ENCODE measurements at places on chromosomes 1 and 21.

DNA sequence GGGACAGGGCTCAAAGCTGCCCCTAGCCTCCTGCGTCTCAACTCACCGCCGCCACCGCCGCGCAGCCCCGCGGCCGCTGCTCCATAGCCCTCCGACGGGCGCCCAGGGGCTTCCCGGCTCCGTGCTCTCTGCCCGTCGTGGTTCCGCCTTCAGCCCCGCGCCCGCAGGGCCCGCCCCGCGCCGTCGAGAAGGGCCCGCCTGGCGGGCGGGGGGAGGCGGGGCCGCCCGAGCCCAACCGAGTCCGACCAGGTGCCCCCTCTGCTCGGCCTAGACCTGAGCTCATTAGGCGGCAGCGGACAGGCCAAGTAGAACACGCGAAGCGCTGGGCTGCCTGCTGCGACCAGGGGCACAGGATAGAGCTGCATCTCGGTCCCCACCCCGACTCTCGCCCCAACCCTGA lies at the start of gene TNFRSF25:
TSS of gene TNFRSF25 (minus strand) at position 151 of the 400 bp plus-strand sequence. CDS start at position 85, 66 bp downstream.
- no peak for DNase-seq

DNA sequence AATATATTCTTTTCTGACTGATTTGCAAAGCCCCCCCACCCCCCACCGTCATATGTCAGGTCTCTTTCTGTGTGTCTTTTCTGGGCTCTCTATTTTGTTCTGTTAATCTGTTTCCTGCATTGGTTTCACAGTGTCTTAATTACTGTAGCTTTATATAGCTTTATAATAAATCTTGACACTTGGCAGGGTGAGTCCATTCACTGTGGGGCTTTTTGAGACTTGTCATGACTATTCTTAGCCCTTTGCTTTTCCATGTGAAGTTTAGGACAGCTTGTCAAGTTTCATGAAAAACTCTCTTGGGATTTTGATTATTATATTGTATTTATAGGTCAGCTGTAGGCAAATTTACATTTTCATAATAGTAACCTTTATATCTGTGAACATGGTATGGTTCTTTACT lies 50.4 kb downstream of the MIGA1 start:
- no peak for DNase-seq

DNA sequence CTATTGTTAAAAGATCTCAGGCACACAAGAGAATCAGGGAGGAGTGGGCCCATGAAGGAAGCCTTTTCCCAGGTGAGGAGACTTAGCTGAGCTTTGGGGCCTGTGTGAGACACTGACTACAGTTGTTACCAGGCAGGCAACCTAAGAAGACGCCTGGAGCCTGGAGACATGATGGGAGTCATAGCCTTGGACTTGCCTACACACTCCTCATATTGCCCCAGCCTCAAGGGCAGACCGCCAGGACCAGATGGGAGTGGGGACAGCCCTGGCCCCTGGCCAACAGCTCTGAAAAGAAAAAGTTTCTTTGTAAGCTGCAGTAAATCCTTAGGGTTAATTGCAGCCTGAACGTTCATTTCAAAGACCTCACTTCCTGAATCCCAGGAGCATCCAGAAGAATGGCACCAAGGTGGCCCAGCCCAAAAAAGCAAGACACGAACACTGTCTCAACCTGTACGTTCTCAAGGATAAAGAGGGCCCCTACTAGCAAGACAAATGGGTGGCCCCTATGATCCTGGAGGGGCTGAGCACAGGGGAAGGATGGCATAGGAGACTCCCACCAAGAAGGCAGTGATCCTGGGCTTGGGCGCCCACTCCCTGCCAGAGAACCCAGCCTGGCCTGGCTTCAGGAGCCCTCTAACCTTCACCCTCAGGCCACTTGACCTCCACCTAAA lies 33.2 kb upstream of the BTG2 start:
- DNase-seq, result no peak

- DNase-seq, result no peak
Observed at GRCh38 chr1:60875138-60875537, 207.2 kb upstream of the NFIA start.

DNA sequence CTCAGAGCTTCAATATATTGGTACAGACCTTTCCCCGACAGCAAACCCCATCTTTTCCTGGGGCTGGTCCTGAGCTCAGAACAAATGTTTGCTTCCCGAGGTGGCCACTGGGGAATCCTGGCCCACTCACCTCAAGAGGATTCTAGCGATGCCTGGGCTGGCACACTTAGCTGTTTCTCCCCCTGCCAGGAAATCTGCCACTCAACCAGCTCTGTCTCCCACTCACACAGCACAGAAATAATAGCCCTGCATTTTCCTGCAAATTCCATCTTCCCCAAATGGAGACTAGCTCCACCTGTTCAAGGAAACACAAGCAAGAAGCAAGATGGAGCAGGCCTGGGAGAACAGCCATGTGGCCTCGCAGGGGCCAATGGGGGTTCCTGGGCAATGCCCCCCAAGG lies 21.1 kb downstream of the KCNN3 start:
- DNase-seq, result no peak

DNA sequence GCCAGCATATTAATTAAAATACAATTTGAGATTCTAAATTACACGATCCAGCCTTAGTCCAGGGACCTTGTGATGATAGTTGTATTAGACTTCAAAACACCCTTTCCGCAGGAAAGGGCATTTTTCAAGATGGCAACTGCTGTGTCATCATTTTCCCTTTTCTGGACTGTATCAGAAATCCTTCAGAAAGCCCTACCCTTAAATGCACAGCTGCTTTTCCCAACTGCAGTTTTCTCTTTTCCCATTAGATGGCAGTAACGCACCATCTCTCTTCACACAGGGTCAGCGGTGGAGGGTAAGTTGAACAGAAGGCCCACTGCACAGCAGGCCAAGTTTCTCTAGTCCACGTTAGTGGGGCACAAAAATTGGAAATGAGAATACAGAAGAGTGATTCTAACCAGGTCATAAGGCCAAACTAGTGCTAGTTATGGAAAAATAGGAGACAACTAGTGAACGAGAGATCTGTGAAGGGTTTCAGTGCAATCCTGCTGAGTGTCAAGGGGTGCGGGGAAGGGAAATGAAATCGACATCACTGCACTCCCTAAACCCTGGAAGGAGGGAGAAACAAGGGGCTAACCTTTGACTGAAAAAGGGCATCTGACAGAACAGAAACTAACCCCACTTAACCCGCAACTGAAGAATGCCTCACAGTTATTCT lies 22.1 kb upstream of the TDRD10 start:
- peak; percentile 76 for DNase-seq

- no peak for DNase-seq
Observed at GRCh38 chr1:89087241-89087640, 22.2 kb upstream of the GBP1 start.

DNA sequence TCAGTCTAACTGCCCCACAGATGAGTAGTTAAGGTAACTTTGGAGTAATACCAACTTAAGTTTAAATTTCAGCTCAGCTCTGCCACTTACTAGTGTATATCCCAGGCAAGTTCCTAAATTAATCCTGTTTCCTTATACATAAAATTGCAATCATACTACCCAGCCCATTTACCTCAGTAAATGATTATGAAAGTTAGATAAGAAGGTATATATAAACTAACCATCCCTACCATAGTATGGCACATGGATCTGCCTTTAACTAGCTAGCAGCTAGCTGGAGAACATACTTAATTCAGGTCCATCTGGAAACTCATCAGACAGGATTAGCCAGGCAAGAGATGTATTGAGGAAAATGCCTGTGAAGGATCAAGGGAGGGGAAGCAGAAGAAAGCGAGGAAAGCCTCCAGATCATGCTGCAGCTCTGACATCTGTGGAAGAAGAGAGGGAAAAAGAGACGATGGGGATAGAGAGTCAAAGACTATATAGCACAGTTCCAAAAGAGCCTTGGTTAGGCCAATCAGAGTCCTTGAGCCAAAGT lies 8.0 kb upstream of the JAK1 start:
- no peak for DNase-seq

GRCh38 chr1:239814306-239814881 lies 277.3 kb upstream of the FMN2 start:
- peak; percentile 75 for DNase-seq

DNA sequence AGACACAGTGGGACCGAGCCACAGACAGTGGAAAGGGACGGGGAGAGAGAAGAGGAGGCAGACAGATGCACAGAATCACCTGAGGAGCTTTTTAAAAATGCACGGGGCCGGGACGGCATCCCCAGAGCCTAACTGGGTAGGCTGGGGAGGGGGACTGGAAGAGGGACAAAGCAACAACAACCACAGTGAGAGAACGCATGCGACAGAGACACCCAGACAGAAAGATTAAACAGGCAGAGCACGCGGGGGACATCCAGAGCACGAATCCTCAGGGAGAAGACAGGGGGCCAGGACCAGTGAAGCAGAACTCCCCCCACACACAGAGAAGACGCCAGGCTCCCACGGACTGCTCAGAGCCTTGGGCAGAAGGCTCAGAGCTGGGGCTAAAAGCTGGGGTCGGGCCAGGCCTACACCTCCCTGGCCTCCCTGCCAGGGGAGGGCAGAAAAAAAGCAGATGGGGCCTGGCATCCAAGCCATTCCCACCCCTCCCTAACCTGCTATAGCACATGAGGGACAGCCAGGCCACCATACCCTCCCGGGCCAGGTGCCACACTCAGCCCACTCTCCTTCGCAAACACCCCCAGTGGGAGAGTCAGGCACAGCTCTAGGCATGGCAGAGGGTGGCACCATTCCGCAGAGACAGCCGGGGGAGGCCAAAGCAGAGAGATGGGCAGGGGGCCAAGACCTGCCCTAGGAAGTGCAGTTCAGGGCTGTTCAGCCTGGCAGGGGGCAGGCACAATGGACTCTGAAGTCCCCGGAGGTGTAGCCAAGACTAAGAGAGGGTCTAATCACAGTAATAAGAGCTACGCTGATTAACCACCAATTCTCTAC lies 29.8 kb upstream of the COL16A1 start:
- no peak for DNase-seq

DNA sequence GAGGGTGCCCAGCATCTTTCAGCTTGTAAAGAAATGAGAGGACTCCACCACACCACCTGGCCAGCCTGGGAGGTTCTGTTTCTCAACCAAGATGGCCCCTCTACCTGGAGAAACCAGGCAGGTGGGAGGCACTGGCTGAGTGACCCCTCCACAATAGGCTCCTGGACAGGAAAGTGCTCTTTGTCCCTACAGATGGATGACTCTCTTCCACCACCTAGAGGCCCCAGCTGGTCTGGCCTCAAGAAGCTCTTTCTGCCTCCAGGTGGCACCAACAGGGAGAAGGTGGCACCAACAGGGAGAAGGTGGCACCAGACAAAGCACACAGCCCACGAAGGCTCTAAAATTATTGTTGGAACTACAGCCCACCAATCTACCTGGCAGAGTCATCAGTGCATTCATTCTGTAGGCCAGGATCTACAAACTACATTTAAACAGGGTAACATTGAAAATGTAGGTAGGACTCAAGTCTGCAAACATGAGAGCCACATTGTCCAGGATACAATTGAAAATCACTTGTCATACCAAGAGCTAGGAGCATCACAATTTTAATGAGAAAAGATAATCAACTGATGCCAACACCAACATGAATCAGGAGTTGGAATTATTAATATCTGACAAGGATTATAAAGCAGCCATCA lies 14.4 kb downstream of the TMPRSS3 start:
- peak; percentile 22 for DNase-seq

All from SW 1271 (cell line).